Aorta (tissue), 5 donors: ENCODE measurements at places on chromosomes 3 and 15. TPM values are rescaled to one million over a fixed set of nuclear protein-coding genes. Genes with fewer than 3 reads are reported as not detected.

SAMMSON gene
- polyA plus RNA-seq = 3.6 TPM

GOLGA8H gene
- polyA plus RNA-seq = 2.8 TPM

GHSR gene
- polyA plus RNA-seq = not detected

FANCD2OS gene
- not detected for polyA plus RNA-seq

DNAH12 gene
- not detected for polyA plus RNA-seq

USP50 gene
- polyA plus RNA-seq = not detected

CKMT1A gene
- 11.1 TPM for polyA plus RNA-seq

PRSS50 gene
- polyA plus RNA-seq = 0.31 TPM

GRCh38 chr3:42711491-42712343, 9.1 kb upstream of the HHATL start:
- DNase-seq = no peak

DNA sequence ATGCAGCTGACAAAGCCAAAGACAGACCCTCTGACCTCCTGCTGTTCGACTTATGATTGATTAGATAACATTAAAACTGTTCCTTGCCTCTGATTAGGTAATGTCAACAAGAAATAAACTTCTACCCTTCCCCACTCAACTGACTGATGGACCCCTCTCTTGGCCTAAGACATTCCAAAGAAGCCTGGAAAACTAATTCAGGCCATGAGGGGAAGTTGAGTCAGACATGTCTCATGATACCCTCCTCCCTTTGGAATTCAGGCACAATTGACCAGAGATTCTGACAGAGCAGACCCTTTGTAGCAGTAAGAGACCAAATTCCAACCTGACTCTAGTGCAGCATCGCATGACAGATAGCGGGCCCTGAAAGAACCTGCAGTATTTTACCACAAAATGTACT, 354.5 kb downstream of the OCA2 start:
- no peak for DNase-seq

GRCh38 chr3:171770689-171771620, 39.3 kb downstream of the PLD1 start:
- no peak for DNase-seq

GRCh38 chr3:72151465-72152238, 366.7 kb upstream of the PROK2 start:
- no peak for DNase-seq

GRCh38 chr3:123422457-123422856, 26.4 kb downstream of the ADCY5 start:
- no peak for DNase-seq

GRCh38 chr3:25831578-25831977, 41.7 kb downstream of the OXSM start:
- no peak for DNase-seq

DNA sequence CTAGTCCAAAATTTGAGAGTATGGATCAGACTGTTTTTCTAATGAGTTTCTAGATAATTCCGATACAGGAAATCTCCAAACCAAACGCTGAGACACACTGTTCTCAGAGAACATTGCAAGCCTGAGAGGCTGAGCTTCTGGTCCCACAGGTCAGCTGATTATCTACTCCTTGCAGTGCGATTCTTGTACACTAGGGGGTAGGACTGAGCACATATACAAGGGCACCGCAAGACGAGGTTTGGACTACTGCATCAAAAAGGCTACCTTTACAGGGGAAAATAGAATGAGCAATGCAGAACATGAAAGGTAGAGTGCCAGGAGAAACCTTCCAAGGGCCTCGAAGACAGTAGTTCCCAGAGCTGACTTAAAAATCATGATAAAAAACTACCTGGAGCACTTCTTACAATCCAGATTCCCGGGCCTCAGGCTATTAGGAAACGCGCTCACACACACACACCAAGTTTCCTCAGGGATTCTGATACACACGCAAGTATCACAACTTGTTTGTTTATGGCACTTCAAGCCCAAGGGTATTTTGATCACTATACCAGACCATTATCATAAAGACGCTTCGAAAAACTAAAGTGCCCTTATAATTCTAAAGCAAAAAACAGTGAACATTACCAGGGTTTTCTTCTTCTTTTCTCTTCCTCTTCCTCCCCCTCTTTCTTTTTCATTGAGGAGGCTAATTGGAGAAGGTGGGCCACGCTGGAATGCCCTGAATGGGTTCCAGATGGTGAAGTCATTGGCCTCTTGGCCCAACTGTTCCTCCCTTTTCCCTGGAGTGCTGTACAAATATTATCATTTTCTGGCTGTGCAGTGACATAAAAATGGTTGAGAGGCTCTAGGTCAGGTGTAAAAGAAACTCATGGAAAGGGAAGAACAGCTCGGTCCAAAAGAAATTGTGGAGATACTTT, 61.8 kb downstream of the SLC12A8 start:
- DNase-seq = no peak

DNA sequence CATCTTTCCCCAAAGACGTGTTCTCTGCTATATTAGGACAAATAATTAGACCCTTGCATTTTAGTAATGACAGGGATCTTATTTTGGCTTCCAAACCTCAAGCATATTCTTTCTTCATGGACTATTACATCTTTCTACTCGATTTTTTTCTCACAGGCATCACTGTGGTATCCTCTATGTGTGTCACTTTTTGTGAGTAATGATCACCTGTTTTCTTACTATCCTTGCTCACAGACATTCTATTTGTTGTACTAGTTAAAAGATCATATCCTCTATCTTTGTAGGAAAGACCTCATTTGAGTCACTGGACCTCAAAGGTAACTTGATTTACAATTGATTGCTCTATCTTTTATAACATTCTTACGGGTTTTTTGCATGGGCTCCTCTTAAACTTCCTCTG, 6.8 kb downstream of the C3orf80 start:
- DNase-seq = no peak

GRCh38 chr15:90642464-90643300, 74.5 kb upstream of the BLM start:
- no peak for DNase-seq

- no peak for DNase-seq
Observed at GRCh38 chr3:12394569-12395271, 89.6 kb upstream of the TSEN2 start.

- DNase-seq = no peak
Observed at GRCh38 chr15:92061511-92062195, 208.1 kb downstream of the SLCO3A1 start.

DNA sequence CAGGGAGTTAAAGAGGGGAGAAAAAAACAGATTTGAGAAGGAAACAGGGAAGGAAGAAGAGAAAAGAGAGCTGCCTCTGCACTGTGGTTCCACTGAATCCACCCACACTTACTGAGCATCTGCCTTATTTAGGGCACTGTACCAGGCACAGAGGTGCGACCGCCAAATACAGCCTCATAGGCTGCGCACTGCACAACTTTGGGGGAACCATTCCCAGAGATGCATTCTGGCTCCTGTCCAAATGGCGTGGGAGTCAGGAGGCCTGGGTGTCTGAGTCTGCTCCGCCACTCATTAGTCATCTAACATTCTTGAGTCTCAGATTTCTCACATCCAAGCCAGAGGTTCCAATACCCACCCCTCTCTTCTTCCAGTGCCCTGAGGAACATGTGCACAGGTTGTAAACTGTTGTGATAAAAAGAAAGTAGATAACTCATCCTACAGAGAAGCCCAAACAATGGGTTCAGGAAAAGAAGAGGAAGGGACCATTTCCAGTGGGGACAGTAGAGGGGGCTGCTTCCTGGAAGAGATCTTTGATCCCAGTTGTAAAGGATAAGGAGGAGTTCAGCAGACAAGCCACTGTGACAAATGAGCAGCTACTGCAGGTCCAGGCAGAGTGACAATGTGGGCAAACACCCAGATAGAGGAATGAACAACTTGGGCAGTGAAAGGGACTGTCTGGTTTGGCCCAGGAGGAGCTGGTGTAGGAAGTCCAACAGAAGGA, 254.6 kb downstream of the UACA start:
- peak; percentile 72 for DNase-seq

DNA sequence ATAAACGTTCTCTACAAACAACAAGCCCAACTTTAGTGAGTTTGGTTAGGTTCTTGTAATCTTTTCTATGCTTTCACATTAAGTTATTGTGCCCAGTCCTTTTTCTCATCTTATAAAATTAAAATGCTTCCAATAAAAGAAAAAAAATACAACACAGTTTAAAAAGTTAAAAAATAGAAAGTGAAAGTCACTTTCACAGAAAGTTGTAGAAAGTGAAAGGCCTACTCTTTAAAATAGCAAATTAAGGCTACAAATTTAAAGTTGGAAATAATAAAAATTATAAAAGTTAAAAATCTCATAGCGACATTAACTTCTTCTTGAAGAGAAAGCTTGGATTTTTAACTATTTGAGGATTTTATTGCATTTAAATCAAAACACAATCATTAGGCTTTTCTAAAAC, 35.9 kb downstream of the CD47 start:
- no peak for DNase-seq

DNA sequence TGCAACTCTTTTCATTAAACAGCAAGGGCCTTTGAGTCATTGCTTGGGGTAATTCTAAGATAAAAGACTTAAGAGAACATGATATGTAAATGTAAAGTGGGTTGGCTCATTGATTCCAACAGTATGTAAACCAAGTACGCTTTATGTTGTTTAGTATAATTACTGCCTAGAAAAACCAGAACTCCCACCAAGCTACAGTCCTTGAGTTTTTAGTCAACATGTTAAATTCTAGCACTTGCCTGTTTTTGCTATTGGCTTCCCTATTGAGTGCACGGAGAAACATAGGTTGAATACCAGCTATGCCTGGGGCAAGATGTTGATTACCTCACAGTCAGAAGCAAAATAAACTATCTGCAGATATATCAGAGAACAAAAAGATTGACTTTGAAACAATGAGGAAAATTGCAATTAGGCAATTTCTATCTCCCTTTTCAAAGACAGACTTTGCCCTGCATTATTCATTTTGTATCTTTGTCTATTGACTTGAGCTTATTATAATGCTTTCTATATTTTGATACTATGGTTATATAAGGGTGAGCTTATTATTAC, 179.3 kb downstream of the ZPLD1 start:
- no peak for DNase-seq

GRCh38 chr3:52167240-52167639, 13.0 kb upstream of the POC1A start:
- no peak for DNase-seq
